ENCODE measurements at places on chromosomes 1 and 21. TPM values are rescaled to one million over a fixed set of nuclear protein-coding genes. Genes with fewer than 3 reads are reported as not detected.

TAL1 gene
- 4.4 TPM for total RNA-seq

CDC7 gene
- total RNA-seq, result 2.6 TPM

ZMYND12 gene
- total RNA-seq, result 0.18 TPM

OR14K1 gene
- total RNA-seq, result not detected

TAS1R1 gene
- total RNA-seq, result not detected

KIAA0040 gene
- total RNA-seq, result 4.1 TPM

RIT1 gene
- 23.9 TPM for total RNA-seq

FCMR gene
- not detected for total RNA-seq

MYOG gene
- not detected for total RNA-seq

SPRR2E gene
- total RNA-seq, result 54.8 TPM

CFAP141 gene
- total RNA-seq, result not detected

B3GALT5 gene
- total RNA-seq, result 0.45 TPM

RALGPS2 gene
- total RNA-seq, result 27.2 TPM

C1orf115 gene
- 12.3 TPM for total RNA-seq

ST3GAL3 gene
- 1.6 TPM for total RNA-seq

ECE1 gene
- total RNA-seq, result 45.1 TPM

YBX1 gene
- total RNA-seq, result 201 TPM

SFN gene
- 84.3 TPM for total RNA-seq
